ENCODE measurements at places on chromosomes 7 and 10.
A peak's percentile ranks its signal among the peaks of the same experiment; 100 is the strongest.

GRCh38 chr10:71825217-71825616, 25.8 kb downstream of the PSAP start:
- no peak for DNase-seq

GRCh38 chr7:132453826-132454225, 122.4 kb downstream of the PLXNA4 start:
- no peak for DNase-seq

DNA sequence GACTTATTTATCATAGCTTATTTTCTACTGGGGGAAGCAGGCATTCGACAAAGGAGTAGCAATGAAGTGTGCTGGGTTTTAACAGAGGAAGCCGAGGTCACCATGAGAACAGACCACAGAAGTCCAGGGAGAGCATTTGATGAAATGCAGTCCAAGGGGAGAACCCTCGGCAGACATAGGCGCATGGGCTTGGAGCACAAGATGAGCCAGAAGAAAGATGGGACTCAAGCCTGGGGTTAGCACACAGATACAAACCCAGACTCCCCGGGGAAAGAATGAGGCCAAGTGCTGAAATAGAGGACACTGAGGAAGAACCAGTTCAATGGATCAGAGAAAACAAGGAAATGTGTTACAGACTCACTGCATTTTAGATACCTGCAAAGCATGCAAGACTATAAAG, 209.5 kb downstream of the FAM107B start:
- no peak for DNase-seq

DNA sequence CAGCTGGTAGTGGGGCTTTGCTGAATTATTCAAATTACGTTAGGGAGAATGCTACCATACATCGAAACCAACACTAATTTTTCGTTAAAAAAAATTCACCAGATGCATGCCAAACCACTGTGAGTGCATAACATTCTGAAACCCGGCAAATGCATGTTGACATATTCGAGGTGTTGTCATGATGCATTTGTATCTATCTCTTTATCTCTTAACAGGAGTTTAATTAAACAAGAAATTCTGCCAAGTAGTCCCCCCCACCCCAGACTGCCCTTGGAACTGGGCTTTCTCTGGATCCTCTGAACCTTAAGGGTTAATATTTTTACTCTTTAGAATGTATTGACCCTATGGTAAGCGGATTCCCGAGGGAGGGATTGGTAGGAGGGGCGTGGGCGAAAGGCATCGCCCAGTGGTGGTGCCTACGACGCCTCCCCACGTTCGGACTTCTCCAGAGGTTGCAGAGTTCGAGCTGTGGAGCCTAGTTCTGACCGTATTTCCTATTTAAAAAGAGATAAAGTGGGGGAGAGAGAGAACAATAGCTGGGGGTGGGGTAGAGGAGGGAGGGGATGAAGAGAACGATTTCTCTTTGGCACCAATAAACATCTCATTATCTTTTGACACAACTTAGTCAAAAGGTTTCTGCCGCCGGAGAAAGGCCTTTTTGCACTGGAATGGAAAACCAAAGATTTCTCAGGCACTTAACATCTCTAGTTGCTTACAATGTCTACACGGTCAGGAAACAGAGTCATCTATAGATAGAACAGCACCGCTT, 7.2 kb downstream of the DLX6 start:
- no peak for DNase-seq

- DNase-seq, result no peak
These were observed 60.2 kb downstream of the SFMBT2 start for GRCh38 chr10:7350541-7351195.

DNA sequence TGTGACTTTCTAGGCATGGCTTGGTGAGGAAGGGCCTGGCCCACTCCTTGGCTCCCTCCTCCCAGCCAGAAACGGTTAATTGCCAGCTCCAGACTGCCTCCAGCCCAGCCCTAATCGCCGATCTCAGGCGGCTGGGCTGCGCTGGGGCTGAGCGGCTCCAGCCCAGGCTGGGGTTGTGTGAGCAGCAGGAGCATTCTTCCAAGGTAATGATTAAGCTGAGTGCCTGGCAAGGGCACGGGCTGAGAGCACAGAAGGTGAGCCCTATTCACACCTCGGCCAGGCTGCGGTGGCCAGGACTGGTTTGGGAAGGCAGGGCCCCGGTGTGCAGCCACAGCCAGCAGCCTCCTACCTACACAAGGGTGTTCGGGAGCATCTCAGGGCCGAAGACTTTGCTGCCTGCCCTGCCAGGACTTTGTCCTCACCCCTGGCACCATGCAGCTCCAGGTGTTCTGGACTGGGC, at the start of gene TMEM72:
TSS of gene TMEM72 (plus strand) at position 257 of the 460 bp plus-strand sequence. CDS start at position 433, 176 bp downstream.
- no peak for DNase-seq

DNA sequence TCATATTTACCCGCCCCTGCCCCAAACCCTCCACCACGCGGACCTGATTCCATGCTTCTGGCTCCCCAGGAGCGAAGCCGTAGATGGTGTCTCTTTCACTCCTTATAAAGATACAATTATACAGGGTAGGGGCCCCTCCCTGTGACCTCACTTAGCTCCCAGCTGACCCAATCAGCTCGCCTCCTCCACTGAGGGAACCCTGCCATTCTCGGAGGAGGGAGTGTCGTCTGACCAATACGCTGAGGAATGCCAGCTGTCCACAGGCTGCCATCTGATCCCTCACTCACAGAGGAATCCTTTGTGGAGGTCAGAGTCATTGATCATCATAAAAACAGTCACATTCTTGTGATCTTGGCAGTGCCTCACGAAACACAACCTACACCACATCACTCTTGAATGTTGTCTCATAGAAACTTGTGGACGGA, 67.5 kb upstream of the INSIG1 start:
- no peak for DNase-seq

GRCh38 chr10:131183546-131184045, 127.9 kb downstream of the TCERG1L start:
- no peak for DNase-seq

DNA sequence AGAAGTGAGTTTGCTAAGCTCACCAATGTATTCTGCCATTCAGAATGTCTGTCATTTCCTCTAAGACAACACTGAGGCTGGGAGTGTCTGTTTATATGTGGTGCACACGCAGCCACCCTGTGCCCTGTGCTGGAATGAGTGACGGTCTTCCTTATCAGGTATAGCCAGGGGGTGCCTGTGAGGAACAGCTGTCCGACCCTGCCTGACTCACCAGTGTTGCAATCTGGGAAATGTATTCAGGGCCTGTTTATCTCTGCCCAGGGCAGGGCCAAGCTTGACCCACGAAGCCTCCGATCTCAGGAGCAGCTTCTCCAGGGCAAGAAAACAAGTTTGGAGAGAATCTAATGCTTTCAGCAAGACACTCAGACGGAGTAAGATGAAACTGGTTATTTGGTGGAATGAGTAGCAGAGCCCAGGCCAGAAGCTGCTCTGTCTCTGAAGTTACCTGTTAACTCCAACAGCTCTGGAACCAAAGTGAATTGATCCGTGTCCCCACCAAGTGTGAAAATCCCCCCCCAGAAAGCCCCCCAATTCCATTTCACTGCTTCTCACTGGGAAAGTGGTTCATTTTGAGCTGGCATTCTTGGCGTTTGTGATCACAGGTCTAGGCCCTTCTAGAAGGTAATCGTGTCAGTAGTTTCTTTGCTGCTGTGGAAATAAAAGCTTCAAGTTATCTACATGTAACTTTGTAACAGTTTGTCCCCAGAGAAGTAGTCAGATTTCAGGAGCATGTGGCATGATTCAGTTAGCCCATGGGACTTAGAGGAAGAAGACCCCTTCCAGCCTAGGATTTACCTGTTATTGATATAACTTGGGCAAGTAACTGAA, 6.1 kb upstream of the UBE2H start:
- no peak for DNase-seq

GRCh38 chr10:119316729-119317097, 109.3 kb downstream of the GRK5 start:
- DNase-seq, result no peak

DNA sequence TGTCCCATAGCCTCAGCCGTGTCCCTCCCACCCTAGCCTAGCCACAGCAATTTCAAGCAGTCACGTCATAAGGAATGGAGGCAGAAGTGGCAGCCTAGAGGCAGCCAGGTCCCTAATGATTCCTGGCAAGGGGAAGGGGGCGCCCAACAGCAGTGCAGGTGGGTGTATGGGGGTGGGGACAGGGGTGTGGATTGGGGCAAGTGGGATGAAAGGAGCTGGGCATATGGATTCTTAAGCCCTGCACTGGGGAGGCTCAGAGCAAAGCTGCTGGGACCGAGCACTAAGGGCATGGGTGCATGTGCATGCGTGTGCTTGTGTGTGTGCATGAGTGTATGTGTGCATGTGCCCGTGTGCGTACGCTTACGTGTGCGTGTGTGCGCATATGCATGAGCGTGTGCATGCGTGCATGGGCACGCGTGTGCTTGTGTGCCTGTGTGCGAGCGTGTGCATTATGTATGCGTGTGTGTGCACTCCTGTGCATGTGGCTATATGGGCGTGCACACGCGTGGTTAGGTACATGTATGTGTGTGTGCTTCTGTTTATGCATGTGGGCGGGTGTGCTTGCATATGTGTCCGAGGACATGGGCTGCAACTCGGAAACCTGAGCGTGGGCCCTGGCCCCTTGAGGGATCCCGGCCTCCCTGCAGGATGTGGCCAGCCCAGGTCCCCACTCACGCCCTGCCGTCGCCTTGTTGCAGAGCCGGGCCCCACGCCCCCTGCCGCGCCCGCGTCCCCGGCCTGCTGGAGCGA, 34.1 kb downstream of the SH2B2 start:
- no peak for DNase-seq

GRCh38 chr10:124746992-124747391, 2.8 kb upstream of the FAM53B start:
- no peak for DNase-seq

DNA sequence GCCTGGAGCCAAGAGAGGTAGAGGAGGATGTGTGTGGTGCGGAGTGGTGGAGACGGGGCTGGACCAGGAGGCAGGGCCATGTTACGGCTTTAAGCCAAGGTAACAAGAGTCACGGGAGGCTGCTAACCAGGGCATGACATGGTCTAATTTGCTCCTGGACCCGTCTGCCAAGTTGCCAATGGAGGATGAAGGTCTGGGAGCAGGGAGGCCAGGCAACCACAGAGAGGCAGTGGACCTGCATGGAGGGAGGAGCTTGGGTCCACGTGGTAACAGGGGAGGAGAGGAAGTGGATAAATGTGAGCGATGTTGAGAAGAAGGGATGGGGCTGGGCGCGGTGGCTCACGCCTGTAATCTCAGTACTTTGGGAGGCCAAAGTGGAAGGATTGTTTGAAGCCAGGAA, 31.0 kb downstream of the SRRM3 start:
- no peak for DNase-seq

DNA sequence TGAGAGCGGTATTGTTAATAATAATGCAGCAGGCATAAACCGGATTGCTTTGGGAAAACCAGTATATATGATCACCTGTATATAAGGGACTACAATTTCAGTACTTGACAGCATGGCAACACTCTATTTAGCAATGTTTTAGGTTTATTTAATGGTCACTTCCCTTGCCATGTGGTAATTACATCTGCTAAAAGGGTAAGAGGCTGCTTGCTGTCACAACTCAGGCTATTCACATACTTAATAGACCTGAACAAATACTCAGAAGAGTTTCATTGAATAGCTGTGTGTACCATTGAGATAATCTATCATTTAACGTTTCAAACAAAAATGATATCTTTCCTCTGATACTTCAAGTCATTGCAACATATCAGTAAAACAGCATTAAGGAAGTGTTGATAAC, 90.1 kb downstream of the PCDH15 start:
- DNase-seq, result no peak

DNA sequence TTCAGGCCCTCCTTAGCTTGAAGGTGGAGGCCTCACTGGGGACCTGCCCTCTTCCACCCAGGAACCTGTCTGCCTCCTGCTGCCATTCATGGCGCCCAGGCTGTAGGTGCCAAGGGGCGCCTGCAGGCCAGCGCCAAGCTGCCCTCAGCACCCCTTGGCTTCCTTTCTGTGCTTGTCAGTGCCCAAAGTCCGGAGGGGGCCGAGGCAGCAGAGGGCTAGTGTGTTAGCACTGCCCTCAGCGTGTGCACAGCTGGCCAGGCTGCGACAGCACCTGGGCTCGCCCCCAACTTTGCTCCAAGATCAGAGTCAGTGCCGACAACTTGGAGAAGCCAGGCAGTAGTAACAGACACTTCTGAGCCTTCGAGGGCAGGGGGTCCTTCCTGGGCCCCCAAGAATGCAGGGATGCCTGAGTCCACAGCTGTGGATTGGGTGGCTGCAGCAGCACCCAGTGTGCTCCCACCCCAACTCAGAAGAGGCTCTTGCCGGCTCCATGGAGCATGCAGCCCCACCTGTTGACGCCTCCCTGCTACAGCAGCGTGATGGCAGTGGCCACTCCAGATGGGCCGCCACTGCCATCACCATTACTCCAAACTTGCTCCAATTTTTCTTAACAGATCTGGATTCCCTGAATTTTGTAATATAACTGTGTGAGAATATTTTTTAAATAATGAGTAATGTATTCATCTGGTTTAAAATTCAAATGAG, 41.7 kb downstream of the CACUL1 start:
- DNase-seq, result no peak

- no peak for DNase-seq
These were observed 160.6 kb downstream of the ADARB2 start for GRCh38 chr10:1576467-1577372.

DNA sequence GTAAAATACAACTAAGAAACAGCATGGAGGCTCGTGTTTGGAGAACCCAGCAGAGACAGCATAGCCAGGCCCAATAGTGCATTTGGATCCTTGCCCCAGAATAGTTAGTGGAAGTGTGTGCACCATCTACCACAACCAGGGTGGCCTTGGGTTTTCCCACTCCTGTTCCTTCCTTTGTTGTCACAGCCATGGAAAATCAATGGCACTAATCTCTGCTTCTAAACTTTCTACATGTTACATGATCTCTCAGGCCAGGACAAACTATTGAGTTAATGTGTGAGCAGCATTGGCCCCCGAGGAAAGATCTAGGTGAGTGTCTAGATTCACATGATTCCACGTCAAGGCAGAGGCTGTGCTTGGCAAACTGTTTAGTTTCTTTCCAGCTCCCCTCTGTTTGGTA, 2.0 kb downstream of the CYP3A7 start:
- no peak for DNase-seq

- peak; percentile 46 for DNase-seq
These were observed 83.1 kb downstream of the SH3PXD2A start for GRCh38 chr10:103772096-103772845.

DNA sequence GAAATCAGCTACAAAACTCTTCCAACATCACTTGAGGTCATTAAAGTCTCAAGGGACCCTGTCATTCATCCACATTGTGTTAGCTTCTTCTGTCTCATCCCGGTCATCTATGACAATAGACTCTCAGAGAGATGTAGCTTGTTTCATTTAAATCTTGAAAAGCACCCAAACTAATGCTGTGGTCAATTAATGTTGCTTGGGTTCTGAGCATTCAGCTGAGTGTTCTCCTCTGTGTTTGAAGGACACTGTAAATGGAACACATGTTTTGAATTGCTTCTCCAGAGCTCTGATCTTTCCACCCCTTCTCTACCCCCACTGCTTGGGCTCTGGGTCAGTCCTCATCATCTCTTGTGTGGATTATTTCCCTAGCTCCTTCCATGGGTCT, 19.6 kb upstream of the ADD3 start:
- no peak for DNase-seq
